ENCODE measurements at places on chromosomes 16 and 17. TPM values are rescaled to one million over a fixed set of nuclear protein-coding genes. Genes with fewer than 3 reads are reported as not detected.

GRCh38 chr16:66703406-66704215 is 7.1 kb upstream of the CMTM4 start:
- no peak for DNase-seq

GRCh38 chr16:70713824-70714223 is 28.0 kb upstream of the MTSS2 start:
- DNase-seq, result no peak

GRCh38 chr17:49677933-49678847 is at the start of gene SPOP:
SPOP (minus strand) TSS chr17:49678097; CDS start chr17:49622810, 55,287 bp downstream.
- DNase-seq, result peak; percentile 99

GRCh38 chr17:14840616-14841231 is 424.4 kb downstream of the PMP22 start:
- DNase-seq, result no peak

DNA sequence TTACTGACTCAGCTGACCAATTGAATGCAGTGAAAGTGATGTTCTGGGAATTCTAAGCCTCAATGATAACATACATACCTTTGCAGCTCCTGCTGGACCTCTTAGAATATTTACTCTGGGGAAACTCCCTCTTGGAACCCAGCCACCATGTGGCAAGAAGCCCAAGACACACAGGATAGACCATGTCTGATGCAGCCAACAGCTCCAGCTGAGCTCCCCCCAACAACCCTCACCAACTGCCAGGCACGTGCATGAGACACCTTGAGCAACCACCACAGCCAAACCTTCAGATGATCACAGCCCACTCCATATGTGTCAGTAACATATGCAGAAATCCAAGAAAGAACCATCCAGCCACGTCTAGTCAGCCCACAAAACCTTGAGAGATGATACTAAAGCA is 53.0 kb downstream of the XYLT1 start:
- no peak for DNase-seq

Gene SLC2A4
- total RNA-seq, result 0.03 TPM

Gene FBXL16
- 2.0 TPM for total RNA-seq

Gene KRT24
- not detected for total RNA-seq

All from HT1080 (cell line).